ENCODE measurements at places on chromosomes 1 and 21. TPM values are rescaled to one million over a fixed set of nuclear protein-coding genes. Genes with fewer than 3 reads are reported as not detected.

ZYG11B gene
- 65.1 TPM for total RNA-seq

NKAIN1 gene
- total RNA-seq = 0.32 TPM

FBLIM1 gene
- 26.7 TPM for total RNA-seq

TCHHL1 gene
- total RNA-seq = not detected

CD1D gene
- 0.52 TPM for total RNA-seq

GNG4 gene
- not detected for total RNA-seq

CFHR3 gene
- total RNA-seq = 0.11 TPM

FAM72D gene
- 0.65 TPM for total RNA-seq

RXRG gene
- not detected for total RNA-seq

SLAMF9 gene
- 0.86 TPM for total RNA-seq

KIAA1614 gene
- total RNA-seq = 14.1 TPM

CDK11B gene
- total RNA-seq = 8.5 TPM

FAM151A gene
- total RNA-seq = not detected

SLC6A17 gene
- total RNA-seq = 0.22 TPM

SYT14 gene
- total RNA-seq = 0.32 TPM

ASCL5 gene
- not detected for total RNA-seq

GREM2 gene
- 5.1 TPM for total RNA-seq

TDRD5 gene
- not detected for total RNA-seq

BATF3 gene
- total RNA-seq = not detected

TMPRSS3 gene
- not detected for total RNA-seq

FPGT gene
- total RNA-seq = 23.8 TPM

MNDA gene
- not detected for total RNA-seq

DISC1 gene
- total RNA-seq = 10.1 TPM

PLA2G2F gene
- total RNA-seq = not detected

OR2T2 gene
- total RNA-seq = not detected

MATN1 gene
- 0.11 TPM for total RNA-seq

S100A8 gene
- not detected for total RNA-seq

TSSK3 gene
- total RNA-seq = 0.54 TPM

ITLN2 gene
- total RNA-seq = not detected

C1QTNF12 gene
- total RNA-seq = 0.43 TPM

CHI3L2 gene
- total RNA-seq = 128 TPM

SPATA45 gene
- 0.39 TPM for total RNA-seq

FAM3B gene
- not detected for total RNA-seq

CD53 gene
- not detected for total RNA-seq

CNIH3 gene
- total RNA-seq = 1.7 TPM

HES2 gene
- total RNA-seq = not detected

LRRC71 gene
- not detected for total RNA-seq

A3GALT2 gene
- not detected for total RNA-seq

ZBTB8B gene
- under 0.01 TPM for total RNA-seq

RGS8 gene
- total RNA-seq = 0.78 TPM

COL6A2 gene
- 1,206 TPM for total RNA-seq

STUM gene
- total RNA-seq = under 0.01 TPM

ANGEL2 gene
- 57.5 TPM for total RNA-seq

LIN28A gene
- total RNA-seq = not detected

GJC2 gene
- total RNA-seq = 2.1 TPM

SH2D1B gene
- total RNA-seq = not detected

TINAGL1 gene
- 31.8 TPM for total RNA-seq

EDARADD gene
- total RNA-seq = 1.2 TPM

SPRTN gene
- total RNA-seq = 17.0 TPM

ADGRB2 gene
- total RNA-seq = 4.4 TPM

UBL4B gene
- 0.32 TPM for total RNA-seq

CD48 gene
- total RNA-seq = not detected
